ENCODE measurements at places on chromosomes 12 and 14.

DNA sequence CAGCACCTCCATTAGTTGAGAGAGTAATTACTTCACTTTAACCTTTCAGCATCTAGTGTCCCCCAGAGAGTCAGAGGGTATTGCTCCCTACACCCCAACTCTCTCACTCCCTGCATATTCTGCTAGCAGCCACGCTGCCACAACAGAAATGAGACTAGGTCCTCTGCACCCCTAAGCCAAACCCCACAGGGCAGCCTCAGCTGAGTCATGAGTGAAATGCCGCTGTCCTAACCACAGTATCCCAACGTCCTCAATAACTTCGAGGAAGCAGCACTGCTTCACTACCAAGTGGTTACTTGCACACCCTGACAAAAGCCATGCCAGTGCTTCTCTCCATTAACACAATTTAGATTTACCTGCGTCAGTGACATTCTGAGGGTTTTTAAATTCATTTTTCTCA lies 6.9 kb upstream of the LYZ start:
- DNase-seq: no peak

- no peak for DNase-seq
Observed at GRCh38 chr12:4034921-4035320, 161.7 kb upstream of the PARP11 start.

DNA sequence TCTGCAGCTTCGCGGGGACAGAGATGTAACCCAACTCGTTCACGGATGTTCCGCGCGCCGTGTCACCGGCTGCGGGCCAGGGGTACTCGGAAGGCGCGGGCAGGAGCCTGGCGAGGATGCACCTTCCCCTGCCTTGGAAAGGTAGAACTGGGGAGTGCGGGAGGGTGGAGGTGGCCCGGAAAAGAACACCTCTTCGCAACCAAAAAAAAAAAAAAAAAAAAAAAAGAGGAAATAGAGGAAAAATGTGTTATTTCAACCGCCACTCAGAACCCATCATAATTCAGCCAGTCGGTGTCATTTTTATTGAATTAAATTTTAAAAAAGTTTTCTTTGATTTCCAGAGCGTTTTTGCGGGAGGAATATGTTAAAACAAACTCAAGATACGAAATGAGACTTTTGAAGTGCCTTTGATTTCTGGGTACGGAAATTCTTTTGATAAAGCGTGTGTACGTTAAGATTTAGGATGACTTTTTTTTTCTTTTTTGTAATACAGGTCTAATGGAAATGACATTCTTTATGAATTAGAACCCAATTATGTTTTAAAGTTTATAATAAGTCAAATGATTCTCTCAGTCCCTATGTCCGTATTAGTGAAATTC lies 8.9 kb downstream of the CDKN1B start:
- no peak for DNase-seq

- no peak for DNase-seq
Observed at GRCh38 chr14:37900561-37900960, 305.1 kb downstream of the TTC6 start.

GRCh38 chr14:83992857-83993256 lies 1537.1 kb upstream of the FLRT2 start:
- no peak for DNase-seq

GRCh38 chr12:67414011-67414715 lies 145.0 kb downstream of the CAND1 start:
- DNase-seq: no peak

- DNase-seq: no peak
Observed at GRCh38 chr12:105485321-105485910, 154.9 kb downstream of the C12orf75 start.

GRCh38 chr12:109701064-109701463 lies 12.6 kb upstream of the FAM222A start:
- no peak for DNase-seq

DNA sequence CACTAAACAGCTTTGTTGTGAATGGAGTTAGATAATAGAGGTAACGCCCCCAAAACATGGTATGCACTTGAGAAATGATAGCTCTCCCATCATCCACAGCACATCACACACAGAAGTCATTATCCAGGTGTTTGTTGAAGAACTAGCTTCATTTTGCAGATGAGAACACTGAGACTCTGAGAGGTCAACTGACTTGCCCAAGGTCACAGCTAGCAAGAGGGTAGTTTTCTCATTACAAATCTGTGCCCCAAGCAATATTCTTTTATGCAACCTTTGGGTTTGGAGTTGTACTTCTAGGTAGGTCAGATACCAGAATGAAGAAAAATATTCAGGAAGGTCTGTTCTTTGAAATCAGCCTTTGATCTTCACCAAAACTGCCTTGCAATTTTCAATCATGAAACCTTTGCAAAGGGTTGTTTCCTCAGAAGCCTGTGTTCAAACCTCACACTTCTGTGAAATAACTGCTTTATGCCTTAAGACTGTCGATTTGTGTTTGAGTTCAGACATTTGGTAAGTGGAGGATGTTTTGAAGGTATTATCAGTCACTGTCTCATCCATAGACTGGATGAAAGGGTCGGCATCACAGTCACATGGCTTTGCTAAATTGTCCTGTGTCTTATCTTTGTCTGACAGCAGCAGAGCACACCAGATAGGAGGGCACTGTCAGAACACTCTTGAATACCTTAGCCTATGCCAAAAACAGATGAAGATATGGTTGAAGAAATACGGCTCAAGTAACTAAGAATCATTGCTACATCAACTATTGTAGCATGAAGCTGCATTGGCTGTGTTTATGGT lies 233.2 kb upstream of the BTG1 start:
- DNase-seq: no peak

DNA sequence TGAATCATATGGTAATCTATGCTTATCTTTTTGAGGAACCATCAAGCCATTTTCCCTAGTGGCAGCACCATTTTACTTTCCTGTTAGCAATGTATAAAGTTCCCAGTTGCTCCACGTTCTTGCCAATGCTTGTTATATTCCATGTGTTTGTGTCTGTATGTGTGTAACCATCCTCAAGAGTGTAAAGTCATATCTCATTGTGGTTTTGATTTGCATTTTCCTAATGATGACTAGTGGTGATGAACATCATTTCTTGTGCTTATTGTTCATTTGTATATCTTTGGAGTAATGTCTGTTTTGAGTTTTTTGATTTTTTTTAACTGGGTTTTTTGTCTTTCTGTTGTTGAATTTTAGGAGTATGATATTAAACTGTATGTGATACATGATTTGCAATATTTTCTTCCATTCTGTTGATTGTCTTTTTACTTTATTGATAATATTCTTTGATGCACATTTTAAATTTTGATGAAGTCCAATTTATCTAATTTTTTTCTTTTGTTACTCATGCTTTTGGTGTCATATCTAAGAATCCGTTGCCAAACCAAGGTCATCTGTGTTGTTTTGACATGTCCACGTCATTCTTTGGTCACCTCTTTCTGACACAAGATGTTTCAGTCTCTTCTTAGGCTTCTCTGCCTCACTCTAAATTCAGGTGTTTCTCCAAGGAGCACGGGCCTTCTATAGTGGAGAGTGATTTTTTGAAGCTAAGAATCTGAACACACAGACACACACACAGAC lies 36.1 kb downstream of the PPHLN1 start:
- DNase-seq: no peak

GRCh38 chr12:125187780-125188741 lies 122.8 kb downstream of the AACS start:
- DNase-seq: no peak

DNA sequence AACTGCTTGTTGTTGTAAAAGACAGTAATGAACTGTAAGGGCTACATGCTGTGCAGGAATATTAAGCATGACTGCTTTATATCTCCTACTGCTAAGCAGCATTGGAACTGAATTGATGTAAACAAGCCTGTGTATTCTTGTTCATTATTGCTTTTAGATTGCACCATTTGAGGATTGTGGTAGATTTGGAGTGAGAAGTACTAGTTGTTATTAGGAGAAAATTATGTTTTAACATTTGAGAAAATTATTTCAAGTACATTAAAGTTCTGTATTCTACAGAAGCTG lies 212.7 kb downstream of the ERC1 start:
- no peak for DNase-seq

DNA sequence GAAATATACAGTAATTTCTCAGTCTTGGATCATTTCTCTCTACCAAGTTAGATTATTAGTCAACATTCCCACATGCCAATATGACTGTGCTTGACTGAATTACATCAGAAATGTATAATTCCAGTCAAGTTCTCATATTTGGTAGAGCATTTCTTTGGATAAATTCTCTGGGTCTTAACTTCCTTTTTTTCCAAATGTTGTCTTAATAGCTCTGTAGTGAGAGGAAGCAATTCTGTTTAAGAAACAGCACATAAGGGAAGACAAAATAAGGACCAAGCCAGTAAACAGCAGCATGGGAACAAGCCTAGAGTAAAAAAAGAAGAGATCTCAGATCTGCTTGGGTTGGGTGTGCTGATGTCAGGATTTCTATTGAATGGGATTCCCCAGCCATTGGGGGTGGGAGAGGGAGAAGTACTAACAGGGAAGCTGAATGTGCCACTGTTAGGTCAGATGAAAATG lies 14.2 kb upstream of the DYRK2 start:
- DNase-seq: no peak

Data from NCI-H1436 treated with DMSO at 0.1 percent for 48 hours (cell line).